ENCODE measurements at places on chromosomes 3 and 15. TPM values are rescaled to one million over a fixed set of nuclear protein-coding genes. Genes with fewer than 3 reads are reported as not detected.
A peak's percentile ranks its signal among the peaks of the same experiment; 100 is the strongest.

ABTB1 gene
- 30.9 TPM for total RNA-seq

DNA sequence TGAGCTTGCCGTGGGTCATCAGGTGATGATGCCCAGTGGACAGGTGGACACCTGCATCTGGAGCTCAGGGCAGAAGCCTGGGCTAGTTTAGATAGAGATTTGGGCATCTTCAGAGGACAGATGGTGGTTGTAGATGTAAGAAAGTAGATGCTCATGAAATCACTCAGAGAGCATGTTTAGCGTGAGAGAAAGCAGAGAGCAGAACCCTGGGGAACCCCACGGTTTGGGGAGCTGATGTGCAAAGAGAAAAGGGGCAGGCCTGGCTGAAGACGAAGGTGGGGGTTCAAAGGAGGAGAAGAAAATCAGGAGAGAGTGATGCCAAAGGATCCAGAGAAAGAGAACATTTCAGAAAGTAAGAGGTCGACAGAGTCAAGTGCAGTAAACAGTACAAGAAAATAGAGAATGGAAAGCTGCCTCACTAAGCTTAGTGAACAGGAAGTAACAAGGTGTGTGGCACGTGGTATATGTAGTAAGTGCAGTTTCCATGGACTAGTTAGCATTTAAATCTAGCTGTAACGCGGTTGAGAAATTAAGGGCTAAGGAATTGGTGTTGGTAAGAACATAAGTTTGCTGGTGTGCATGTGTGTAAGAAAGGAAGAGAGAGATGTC, 13.5 kb downstream of the TIGIT start:
- no peak for DNase-seq

DCP1A gene
- 19.0 TPM for total RNA-seq

DNA sequence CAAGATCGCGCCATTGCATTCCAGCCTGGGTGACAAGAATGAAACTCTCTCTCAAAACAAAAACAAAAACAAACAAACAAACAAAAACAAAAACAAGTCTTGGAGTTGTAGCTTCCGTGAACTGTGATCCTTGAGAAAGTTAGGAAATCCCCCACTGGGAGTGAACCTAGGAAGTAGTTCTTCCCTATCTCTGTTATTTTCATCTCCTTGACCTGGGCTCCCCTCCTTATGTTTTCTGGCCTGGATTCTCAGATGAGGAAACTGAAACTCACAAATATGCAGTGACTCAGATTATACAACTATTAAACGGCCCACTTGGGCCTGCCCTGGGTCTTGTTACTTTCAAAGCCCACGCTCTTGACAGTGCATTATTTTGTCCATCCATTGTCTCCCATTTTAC, 29.7 kb downstream of the SAXO2 start:
- DNase-seq = no peak

DNA sequence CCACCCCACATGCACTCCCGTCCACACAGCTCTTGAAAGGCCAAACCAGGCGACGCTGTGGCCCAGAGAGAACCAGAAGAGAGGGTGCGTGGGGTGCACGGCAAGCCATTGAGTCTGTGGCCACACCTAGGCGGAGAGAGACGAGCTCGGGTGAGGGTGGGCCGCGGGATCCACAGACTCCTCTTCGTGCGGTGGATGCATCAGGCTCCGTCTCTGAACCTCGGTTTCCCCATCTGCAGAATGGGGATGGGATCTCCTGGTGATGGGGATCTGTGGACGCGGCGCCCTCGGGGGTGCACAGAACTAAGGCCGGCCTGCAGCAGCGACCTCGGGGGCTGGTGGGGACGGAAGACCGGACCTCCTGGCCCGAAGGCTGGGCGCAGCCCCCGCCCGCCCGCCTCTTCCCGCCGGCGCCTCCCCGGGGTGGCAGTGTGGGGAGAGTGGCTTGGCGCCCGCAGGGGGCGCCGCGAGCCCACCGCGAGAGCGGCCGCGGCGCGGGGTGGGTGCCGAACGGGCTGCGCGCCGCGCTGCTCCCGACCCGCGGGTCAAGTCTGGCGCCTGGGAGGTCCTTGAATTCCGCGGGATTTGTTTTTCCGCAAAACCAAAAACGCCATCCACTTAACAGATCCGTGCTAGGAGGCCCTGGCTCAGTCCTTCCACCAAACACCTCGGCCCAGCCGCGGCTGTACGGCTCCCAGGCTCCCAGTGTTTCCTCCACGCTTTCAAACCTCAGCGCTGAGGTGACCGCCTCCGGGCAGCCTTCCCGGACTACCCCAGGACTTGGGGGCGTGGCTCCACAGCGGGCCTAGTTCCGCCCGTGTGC, 13.2 kb upstream of the ADPGK start:
- peak; percentile 73 for DNase-seq

BNC1 gene
- total RNA-seq = 0.17 TPM

DNA sequence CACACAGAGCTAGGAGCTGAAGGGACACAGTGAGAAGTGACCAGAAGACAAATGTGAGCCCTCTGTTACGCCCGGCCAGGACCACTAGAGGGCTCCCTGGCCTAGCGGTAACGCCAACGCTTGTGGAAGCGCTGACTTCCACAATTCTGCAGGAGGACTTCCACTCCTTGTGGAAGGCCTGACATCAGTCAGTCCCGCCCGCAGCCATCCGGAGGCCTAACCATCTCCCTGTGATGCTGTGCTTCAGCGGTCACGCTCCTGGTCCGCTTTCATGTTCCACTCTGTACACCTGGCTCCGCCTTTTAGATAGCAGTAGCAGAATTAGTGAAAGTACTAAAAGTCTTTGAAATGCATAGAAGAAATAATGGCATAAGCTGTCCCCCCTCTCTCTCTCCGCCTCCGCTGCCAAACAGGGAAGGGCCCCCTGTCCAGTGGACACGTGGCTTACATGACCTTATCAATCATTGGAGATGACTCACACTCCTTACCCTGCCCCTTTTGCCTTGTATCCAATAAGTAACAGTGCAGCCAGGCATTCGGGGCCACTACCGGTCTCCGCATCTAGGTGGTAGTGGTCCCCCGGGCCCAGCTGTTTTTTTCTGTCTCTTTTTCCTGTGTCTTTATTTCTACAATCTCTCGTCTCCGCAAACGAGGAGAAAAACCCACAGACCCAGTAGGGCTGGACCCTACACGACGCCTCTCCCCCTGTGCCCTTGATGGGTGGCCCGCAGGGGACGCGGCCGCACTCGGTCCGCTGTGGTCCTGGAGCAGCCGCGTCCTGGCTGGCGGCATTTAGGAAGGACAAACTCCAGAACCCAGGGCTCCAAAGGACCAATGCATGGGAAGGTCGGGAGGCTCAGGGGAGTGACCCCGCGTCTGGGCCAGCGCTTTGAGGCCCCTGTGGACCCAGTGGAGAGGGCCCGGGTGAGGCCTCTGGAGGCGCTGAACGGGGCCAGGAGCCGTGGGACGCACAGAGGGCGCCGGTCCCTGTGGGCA, 27.0 kb upstream of the RPL32 start:
- peak; percentile 85 for DNase-seq

- DNase-seq = no peak
Measured at GRCh38 chr3:45547764-45548680, 46.5 kb upstream of the LIMD1 start.

GRCh38 chr15:38554354-38554753, 10.3 kb downstream of the RASGRP1 start:
- no peak for DNase-seq

DPP8 gene
- 39.2 TPM for total RNA-seq

GRCh38 chr15:31453558-31454318, 127.1 kb downstream of the KLF13 start:
- DNase-seq = no peak

TMEM40 gene
- total RNA-seq = 2.2 TPM

DNA sequence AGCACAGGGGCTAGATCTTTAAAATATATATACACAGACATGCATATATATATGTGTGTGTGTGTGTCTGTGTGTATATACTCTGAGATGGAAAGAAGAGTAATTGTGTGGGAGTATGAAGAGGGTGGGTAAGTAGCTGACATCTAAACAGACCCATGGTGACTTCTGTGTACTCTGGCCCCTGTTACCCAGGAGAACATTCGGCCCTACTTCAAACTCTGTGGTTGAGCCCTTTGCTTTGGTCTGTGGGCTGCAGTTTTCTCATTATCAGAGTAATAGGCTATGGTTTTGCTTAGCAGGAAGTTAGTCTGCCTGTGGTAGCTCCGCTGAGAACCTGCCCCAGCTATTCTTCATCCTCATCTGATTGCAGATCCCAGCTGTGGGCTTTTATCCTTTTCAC, 141.4 kb downstream of the RBPMS2 start:
- no peak for DNase-seq

DNA sequence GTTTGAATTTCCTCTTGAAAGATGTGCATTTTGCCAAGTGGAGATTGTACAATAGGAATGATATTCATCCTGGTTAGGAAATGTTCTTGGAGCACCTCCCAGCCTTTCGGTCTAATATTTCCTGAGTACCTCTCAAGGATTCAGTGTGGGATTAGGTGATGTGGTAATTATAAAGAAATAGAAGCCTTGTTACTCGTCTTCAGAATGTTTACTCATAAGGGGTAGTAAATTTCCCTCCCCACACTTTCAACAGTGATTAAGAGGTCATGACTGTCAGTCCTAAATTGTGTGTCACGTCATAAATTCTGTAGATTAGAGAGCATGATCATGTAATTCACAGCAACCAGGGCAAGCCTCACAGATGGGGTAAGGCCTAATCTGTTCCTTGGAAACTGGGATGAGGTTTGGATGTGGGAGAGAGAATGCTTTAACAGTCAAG, 633.1 kb upstream of the TBL1XR1 start:
- no peak for DNase-seq

GRCh38 chr3:155404486-155404885, 111.0 kb upstream of the STRIT1 start:
- DNase-seq = no peak

GRCh38 chr3:100899440-100900091, 93.7 kb downstream of the ABI3BP start:
- no peak for DNase-seq

DNA sequence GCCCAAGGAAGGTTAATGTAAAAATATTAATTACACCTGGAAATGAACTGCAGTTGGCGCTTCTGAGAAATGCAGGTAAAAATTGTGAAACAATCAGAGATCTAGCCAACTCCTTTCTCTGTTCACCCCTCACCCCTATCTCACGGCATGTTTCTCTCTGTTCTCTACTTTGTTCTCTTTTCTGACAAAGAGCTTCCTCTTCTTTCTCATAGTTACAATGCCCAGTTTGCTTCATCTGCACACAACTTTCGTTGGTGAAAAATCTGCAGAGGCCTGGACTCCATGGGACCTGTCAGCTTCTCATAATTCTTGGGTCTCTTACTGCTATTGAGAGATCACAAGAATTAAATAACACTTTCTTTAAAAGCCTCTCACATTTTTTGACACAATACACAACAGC, 212.9 kb upstream of the LRRN1 start:
- DNase-seq = no peak

GATM gene
- 12.9 TPM for total RNA-seq

DNA sequence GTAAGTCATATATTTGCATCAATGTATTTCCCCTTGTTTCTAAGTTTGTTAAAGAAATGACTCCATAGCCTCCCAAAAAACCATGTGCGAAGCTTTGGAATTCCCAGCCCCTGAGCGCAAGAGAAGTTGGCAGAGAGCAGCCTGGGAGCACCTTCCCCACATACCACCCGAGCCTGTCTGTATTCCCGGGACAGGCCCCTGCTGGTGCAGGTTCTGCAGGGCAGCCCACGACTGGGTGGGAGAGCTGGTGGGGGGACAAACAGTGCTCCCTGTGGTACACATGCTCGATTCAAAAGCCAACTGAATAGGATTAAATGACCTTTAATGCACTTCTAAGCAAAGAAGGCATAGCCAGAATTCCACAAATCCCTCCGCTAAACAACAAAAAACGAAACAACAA, 74.6 kb upstream of the SNRPA1 start:
- no peak for DNase-seq

TNK2 gene
- 27.9 TPM for total RNA-seq

GRCh38 chr3:180335050-180335449, 266.9 kb upstream of the TTC14 start:
- DNase-seq = no peak

CCDC39 gene
- not detected for total RNA-seq

SYNPR gene
- total RNA-seq = 0.69 TPM

GRCh38 chr3:185789134-185789533, 35.7 kb downstream of the IGF2BP2 start:
- no peak for DNase-seq

DNA sequence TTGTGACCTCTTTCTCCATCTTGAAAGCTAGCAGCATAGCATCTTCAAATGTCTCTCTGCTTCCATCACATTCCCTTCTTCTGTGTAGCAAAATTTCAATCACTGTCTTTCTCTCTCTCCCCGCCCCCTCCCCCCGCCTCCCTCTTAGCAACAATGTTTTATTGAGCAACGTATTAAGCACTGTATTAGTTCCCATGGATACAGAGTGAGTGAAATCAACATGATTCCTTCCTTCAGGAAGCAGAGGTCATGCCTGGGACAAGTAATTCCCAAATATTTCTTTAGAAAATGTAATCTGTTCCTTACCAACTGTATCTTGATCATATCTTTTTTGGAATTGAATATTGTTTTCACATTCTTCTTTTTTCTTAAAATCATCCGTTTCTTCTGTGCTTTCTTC, 373.7 kb upstream of the NECTIN3 start:
- DNase-seq = no peak

GRCh38 chr3:4047366-4047765, 248.1 kb downstream of the LRRN1 start:
- DNase-seq = no peak

CHRD gene
- 4.2 TPM for total RNA-seq

PP2D1 gene
- total RNA-seq = not detected

CCDC54 gene
- total RNA-seq = not detected

- no peak for DNase-seq
Measured at GRCh38 chr3:143998266-143998665, 26.6 kb downstream of the DIPK2A start.

SCAANT1 gene
- total RNA-seq = not detected

MAP6D1 gene
- total RNA-seq = 1.6 TPM

GRCh38 chr3:151544164-151544548, 83.3 kb upstream of the IGSF10 start:
- no peak for DNase-seq

- peak; percentile 41 for DNase-seq
Measured at GRCh38 chr15:63156755-63157117, 541 bp downstream of the RPS27L start.

DNA sequence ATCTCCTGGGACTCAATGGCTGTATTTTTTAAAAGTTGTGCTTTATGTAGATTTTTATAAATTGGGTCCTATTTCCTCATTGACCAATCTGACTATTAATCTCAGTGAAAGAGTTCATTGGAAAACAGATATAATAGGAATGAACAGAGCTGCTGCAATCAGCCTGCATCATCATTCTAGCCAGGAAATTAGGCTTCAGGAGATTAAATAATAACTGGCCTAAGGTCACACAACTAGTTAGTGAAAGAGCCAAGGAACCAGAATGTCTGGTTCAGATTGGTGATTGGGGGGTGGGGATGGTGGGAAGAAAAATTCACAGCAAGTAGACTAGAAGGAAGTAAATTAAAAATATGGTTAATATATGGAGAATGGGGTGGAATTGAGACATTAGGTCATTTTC, 180.9 kb upstream of the ROPN1 start:
- DNase-seq = no peak

- DNase-seq = peak; percentile 87
Measured at GRCh38 chr15:81133782-81134461, at the start of gene CFAP161. CFAP161 (plus strand) TSS chr15:81134270; CDS start chr15:81134330, 60 bp downstream.

GRCh38 chr3:175150812-175151401, 291.8 kb downstream of the NAALADL2 start:
- no peak for DNase-seq

- DNase-seq = peak; percentile 38
Measured at GRCh38 chr3:143786219-143787191, 61.8 kb downstream of the SLC9A9 start.
